ENCODE measurements at places on chromosomes 16 and 17. TPM values are rescaled to one million over a fixed set of nuclear protein-coding genes. Genes with fewer than 3 reads are reported as not detected.

TERB1 gene
- 0.11 TPM for total RNA-seq

MT4 gene
- not detected for total RNA-seq

CACNG5 gene
- total RNA-seq: not detected

SAMD14 gene
- 0.98 TPM for total RNA-seq

VAT1L gene
- not detected for total RNA-seq

TLCD3B gene
- total RNA-seq: 3.6 TPM

MYH3 gene
- total RNA-seq: 5.0 TPM

TIMP2 gene
- total RNA-seq: 1.5 TPM

MYO15A gene
- 0.23 TPM for total RNA-seq

EMP2 gene
- total RNA-seq: not detected

TNFRSF17 gene
- total RNA-seq: not detected

TAC4 gene
- not detected for total RNA-seq

KCNH6 gene
- total RNA-seq: not detected

DNAH17 gene
- total RNA-seq: 0.02 TPM

Measured in T-helper 2 cell treated with Interferon-gamma antibody and Interleukin-4, amounts not matched to agents 100 ng/mL and 5 ng/mL, for 36 hours (primary cell).